ENCODE measurements at places on chromosomes 1 and 21.

DNA sequence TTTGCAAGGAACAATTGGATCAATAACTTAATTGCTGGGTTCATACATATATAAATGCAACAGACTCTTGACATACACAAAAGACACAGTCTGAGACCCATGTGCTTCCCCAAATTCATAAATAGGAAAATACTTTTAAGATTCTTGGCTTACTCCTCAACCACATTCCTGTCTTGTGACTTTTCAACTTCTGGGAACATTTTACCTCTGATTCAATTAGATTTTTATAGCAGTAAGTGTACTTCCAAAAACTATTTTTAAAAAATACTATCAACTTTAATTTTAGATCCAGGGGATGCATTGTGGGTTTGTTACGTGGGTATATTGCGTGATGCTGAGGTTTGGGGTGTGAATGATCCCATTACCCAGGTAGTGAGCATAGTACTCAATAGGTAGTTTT lies 406.7 kb downstream of the RPS6KC1 start:
- H3K27ac ChIP-seq, result no peak overlapping the region
- no peaks in the 10 kb centered on the region for H3K36me3 ChIP-seq
- no peak overlapping the region for H3K4me3 ChIP-seq
- no peaks in the 10 kb centered on the region for H3K27me3 ChIP-seq
- no peak for DNase-seq
- H3K4me1 ChIP-seq, result no peaks in the 10 kb centered on the region

DNA sequence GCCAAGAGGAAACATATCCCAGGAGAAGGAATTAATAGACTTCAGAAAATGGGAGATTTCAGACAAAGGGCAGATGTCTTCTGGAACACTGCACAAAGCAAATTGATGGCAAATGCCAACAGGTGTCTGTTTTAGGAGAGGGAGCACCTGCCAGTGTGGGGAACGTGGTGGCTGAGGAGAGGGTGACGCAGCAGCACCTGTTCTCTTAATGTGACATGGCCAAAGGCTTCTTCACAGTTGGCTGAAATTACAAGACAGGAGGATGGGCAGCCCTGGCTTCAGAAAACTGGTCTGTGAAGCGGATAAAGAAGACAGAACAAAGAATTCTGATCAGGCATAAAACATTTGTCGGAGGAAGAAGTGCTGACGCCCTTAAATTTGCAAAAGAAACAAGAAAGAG lies 178.7 kb upstream of the RUNX1 start:
- no peak overlapping the region for H3K4me3 ChIP-seq
- H3K27me3 ChIP-seq, result no peaks in the 10 kb centered on the region
- no peak for DNase-seq
- peaks cover 24% of the 10 kb centered on the region for H3K4me1 ChIP-seq
- peak overlapping the region; percentile 43 for H3K27ac ChIP-seq
- no peaks in the 10 kb centered on the region for H3K36me3 ChIP-seq

- no peaks in the 10 kb centered on the region for H3K27me3 ChIP-seq
- peaks cover 81% of the 10 kb centered on the region for H3K4me1 ChIP-seq
- H3K36me3 ChIP-seq, result no peaks in the 10 kb centered on the region
- DNase-seq, result peak; percentile 89
- no peak overlapping the region for H3K27ac ChIP-seq
- no peak overlapping the region for H3K4me3 ChIP-seq
These were observed 146.0 kb downstream of the RERE start for GRCh38 chr1:8671306-8671917.

GRCh38 chr1:99843760-99844159 lies 6.4 kb upstream of the AGL start:
- H3K36me3 ChIP-seq, result no peaks in the 10 kb centered on the region
- no peak overlapping the region for H3K27ac ChIP-seq
- H3K4me1 ChIP-seq, result peaks cover 8% of the 10 kb centered on the region
- DNase-seq, result no peak
- H3K4me3 ChIP-seq, result no peak overlapping the region

DNA sequence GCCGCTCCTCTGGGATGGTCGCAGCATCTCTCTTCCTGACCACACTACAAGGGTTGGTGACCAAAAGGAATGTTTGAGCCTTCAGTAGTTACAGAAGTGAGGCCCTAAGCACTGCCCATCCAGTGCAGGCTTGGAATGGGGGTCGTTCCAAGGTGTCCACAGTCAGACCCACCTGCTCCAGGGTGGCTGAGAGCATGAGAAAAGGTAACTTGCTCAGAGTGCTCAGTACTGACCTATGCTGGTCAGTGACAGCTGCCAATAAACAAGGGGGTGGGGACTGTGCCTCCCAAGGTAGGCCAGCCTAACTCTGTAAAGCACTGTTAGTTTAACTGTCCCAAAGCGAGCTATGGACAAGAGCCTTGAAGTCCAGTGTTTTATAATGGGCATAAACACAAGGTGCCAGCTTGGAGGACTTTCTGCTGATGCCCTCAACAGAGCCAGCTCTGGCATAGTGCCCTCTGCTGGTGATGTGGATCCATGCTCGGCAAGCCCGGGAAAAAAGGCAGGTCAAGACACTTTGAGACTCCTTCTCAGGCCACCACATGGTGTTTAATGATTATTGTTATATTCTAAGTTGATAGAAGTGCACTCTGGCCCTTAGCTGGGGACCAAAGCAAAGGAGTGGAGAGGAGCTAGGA lies 78.1 kb upstream of the DNAH14 start:
- peak; percentile 77 for DNase-seq
- no peak overlapping the region for H3K4me3 ChIP-seq
- H3K36me3 ChIP-seq, result no peaks in the 10 kb centered on the region
- H3K27ac ChIP-seq, result no peak overlapping the region

DNA sequence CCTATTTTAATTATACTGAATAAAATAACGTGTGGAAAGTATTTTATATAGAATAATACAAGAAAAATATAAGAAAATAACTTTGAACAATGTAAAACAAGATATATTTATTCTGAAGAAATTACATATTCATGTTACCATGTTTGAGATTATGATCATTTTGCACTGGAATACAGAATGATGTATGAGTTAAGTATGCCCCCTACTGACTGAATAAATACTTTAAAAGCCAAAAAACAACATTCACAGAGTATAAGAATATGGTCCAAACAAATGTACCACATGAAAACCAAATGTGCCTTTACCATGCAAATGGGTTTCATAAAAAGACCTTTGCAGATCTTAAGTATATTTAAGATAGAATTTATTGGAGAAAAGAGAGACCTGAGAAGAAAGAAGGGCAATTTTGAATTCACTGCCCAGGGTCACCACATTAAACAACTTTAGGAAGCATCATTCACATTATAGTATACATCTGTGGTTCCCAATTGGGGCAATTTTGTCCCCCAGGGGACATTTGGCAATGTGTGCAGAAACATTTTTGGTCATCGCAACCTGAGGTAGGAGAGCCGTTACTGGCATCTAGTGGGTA lies 136.6 kb upstream of the GFI1 start:
- H3K27me3 ChIP-seq, result no peaks in the 10 kb centered on the region
- no peak overlapping the region for H3K4me3 ChIP-seq
- no peaks in the 10 kb centered on the region for H3K4me1 ChIP-seq

GRCh38 chr21:38289705-38290485 lies 33.1 kb downstream of the KCNJ15 start:
- no peak for DNase-seq
- H3K27ac ChIP-seq, result peak overlapping the region; percentile 71
- no peaks in the 10 kb centered on the region for H3K36me3 ChIP-seq
- H3K27me3 ChIP-seq, result no peaks in the 10 kb centered on the region
- H3K4me1 ChIP-seq, result peaks cover 29% of the 10 kb centered on the region

DNA sequence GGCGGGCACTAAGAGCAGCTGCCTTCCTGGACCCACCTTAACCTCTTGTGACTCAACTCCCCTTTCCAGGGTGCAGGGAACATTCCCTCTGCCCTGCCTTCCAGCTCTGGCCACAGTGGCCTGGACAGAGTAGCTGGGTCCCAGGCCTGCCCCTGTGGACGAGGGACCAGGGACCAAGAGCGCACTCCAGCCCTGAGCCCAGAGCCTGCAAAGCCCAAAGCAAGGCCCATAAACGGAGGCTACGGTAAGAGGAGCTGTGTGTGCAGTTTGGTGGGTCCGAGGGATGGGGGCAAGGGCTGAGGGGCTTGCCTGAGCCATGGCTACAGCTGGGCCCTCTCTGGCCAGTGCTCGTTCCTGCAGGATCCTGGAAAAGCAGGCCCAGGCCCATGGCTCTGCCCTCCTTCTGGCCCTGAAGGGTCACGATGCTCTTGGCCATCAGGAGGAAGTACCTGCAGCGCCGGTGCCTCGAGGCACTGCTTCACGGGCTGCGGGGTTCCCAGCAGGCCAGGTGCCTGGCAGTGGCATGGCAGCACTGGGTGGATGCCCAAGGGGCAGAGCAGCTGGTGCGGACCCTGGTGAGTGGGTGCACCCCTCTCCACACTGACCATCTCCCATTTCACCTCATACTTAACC lies 17.8 kb downstream of the MTHFR start:
- H3K4me1 ChIP-seq, result peaks cover 85% of the 10 kb centered on the region
- DNase-seq, result no peak
- no peaks in the 10 kb centered on the region for H3K27me3 ChIP-seq
- H3K27ac ChIP-seq, result peak overlapping the region; percentile 58

- H3K27ac ChIP-seq, result no peak overlapping the region
- no peaks in the 10 kb centered on the region for H3K36me3 ChIP-seq
- peak; percentile 40 for DNase-seq
These were observed 37.2 kb downstream of the RHBG start for GRCh38 chr1:156406251-156406650.

DNA sequence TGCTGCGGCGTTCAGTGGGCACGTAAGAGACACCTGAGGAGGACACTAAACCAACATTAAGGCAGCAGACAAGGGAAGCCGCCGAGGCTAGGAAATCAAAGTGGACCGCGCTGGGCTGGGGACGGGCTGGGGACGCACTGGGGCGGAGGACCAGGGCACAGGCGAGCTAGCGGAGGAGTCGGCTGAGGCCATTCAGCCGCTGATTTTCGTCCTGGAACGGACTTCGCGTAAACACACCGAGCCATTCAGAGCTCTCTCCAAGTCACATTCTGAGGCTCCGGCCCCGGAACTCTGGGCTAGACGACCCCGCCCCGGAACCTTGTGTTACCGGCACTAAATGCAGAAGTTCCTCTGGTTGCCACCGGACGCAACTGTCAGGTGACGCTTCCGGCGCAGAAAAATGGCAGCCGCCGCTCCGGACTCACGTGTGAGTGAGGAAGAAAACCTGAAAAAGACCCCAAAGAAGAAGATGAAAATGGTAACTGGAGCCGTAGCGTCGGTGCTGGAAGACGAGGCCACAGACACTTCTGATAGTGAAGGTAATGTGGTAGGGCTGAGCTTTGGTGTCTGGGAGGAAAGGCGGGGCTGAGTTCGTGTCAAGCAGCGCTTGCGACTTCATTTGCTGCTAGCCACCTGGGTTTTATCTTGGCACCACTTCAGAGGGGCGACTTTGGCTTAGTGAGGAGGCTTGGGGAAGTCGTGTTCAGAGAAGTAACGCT lies at the start of gene RRP15:
Gene RRP15, plus strand, starts transcription at position 377 of the 719 bp plus-strand sequence. Its CDS starts 24 bp downstream, at position 401.
- peak within 1 kb of the TSS; percentile 79 for H3K27ac ChIP-seq
- H3K27me3 ChIP-seq, result no peaks in the 10 kb centered on the region
- no peaks in the 10 kb centered on the region for H3K36me3 ChIP-seq
- peak; percentile 90 for DNase-seq
- H3K4me3 ChIP-seq, result peak within 1 kb of the TSS; percentile 86

- DNase-seq, result no peak
- H3K27me3 ChIP-seq, result no peaks in the 10 kb centered on the region
- H3K27ac ChIP-seq, result no peak overlapping the region
- no peaks in the 10 kb centered on the region for H3K36me3 ChIP-seq
These were observed 12.8 kb downstream of the BACE2 start for GRCh38 chr21:41180752-41181151.

DNA sequence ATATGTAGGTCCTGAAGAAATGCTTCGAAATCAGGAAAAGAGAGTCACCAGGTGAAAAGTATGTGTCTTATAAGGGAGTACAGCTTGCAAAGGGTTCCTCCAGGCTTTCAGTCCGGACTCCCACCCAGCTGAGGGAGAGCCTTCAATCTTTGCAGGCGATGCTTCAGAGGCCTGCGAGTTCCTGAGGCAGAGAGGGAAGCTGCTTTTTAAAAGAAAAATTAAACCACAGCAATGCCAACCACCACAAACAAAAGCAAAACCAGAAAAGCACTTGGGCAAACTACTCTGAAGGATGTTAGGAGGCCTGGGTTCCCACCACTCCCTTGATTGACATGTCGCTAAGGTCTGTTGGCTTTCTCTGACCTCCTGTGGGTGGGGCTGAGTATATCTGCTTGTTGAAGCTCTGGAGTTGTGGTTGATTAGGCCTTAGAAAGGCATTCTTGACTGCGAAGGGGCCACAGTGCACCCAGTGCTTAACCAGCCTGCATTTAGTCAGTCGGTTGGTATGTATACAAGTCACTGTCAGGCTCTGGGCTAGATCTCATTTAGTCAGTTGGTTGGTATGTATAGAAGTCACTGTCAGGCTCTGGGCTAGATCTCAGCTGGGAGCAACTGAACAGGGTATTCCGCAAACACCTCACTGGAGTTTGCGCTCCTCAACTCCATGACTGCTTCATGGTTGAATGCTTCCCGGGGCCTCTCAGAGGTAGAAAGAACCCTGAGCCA lies 1.2 kb downstream of the NIPAL3 start:
- peak overlapping the region; percentile 77 for H3K27ac ChIP-seq
- peaks cover 4% of the 10 kb centered on the region for H3K36me3 ChIP-seq
- H3K4me3 ChIP-seq, result peak overlapping the region; percentile 63
- DNase-seq, result peak; percentile 84

- DNase-seq, result no peak
- H3K4me1 ChIP-seq, result no peaks in the 10 kb centered on the region
- no peaks in the 10 kb centered on the region for H3K36me3 ChIP-seq
- no peak overlapping the region for H3K27ac ChIP-seq
These were observed 164.2 kb upstream of the COL6A1 start for GRCh38 chr21:45817345-45817744.

GRCh38 chr1:1058921-1059493 lies 15.1 kb downstream of the RNF223 start:
- no peak overlapping the region for H3K27ac ChIP-seq
- peaks cover 48% of the 10 kb centered on the region for H3K4me1 ChIP-seq
- peak overlapping the region; percentile 54 for H3K4me3 ChIP-seq
- peaks cover 15% of the 10 kb centered on the region for H3K36me3 ChIP-seq
- DNase-seq, result no peak
- H3K27me3 ChIP-seq, result peaks cover 63% of the 10 kb centered on the region

GRCh38 chr21:45120975-45121374 lies 46.6 kb downstream of the ADARB1 start:
- H3K27ac ChIP-seq, result no peak overlapping the region
- DNase-seq, result no peak
- H3K4me3 ChIP-seq, result no peak overlapping the region
- H3K27me3 ChIP-seq, result no peaks in the 10 kb centered on the region
- no peaks in the 10 kb centered on the region for H3K4me1 ChIP-seq

All from stomach (tissue), 19 donors.